Right renal pelvis (tissue), 4 donors: ENCODE measurements at places on chromosomes 7 and 10. TPM values are rescaled to one million over a fixed set of nuclear protein-coding genes. Genes with fewer than 3 reads are reported as not detected.

- DNase-seq = peak; percentile 70
These were observed at the start of gene CALD1 for GRCh38 chr7:134778941-134779740. Gene CALD1, plus strand, starts transcription at chr7:134779634. Its CDS starts 88,100 bp downstream, at chr7:134867734.

DENND2A gene
- polyA plus RNA-seq = 40.3 TPM

- DNase-seq = no peak
These were observed 13.7 kb upstream of the ANKRD22 start for GRCh38 chr10:88865281-88865876.

C10orf95 gene
- 1.0 TPM for polyA plus RNA-seq

GRCh38 chr10:54854389-54854788 lies 53.4 kb upstream of the PCDH15 start:
- no peak for DNase-seq

GRCh38 chr10:128630787-128631252 lies 504.6 kb upstream of the MKI67 start:
- no peak for DNase-seq

DNA sequence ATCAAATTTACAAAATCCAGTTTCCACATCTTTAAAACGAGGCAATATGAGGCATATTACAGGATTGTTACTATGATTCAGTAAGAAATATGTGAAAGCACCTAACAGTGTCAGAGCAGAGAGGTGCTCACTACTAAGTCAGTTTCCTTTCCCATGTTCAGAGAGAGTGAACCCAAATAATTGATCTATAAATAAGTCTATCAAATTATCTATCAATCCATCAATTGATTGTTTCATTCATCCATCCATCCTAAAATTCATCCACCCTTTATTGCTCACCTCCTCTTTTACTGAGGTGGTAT lies 340.8 kb downstream of the SUGCT start:
- DNase-seq = no peak

GRCh38 chr7:44650772-44651171 lies 44.3 kb downstream of the OGDH start:
- DNase-seq = no peak

PODXL gene
- 816 TPM for polyA plus RNA-seq

DNA sequence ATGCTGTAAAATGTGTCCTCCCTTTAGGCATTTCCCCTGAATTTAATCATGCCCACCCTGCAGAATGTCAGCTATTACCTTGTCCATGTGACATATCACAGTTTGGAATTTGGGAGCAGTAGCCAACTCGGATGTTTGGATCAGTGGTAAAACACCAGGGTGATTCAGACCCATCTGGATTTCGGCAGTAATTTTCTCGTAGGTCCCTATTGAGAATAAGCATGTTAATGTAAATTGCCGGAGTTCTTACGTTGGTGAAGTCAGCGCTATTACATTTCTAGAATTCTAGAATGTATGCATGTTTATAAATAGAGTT lies 44.1 kb downstream of the HGF start:
- no peak for DNase-seq

- DNase-seq = no peak
These were observed 807.1 kb upstream of the KCND2 start for GRCh38 chr7:119465798-119466305.

DNA sequence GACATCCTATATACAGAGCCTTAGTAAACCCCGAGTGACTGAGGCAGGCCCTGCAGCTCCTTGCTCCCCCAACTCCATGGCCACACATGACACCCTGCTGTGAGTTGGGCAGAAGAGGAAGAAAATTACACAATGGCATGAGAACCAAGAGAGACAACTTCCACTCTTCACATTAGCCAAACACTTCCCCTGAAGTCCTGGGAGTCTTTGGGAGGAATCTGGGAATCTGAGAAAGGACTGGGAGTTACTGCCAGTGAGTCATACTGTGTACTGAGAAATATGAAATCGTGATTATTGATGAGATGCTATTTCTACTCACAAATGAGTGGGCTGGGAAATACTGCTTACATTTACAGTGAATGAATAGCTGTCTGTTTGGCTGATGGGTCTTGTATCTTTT lies 116.6 kb downstream of the SPAG6 start:
- no peak for DNase-seq

DNA sequence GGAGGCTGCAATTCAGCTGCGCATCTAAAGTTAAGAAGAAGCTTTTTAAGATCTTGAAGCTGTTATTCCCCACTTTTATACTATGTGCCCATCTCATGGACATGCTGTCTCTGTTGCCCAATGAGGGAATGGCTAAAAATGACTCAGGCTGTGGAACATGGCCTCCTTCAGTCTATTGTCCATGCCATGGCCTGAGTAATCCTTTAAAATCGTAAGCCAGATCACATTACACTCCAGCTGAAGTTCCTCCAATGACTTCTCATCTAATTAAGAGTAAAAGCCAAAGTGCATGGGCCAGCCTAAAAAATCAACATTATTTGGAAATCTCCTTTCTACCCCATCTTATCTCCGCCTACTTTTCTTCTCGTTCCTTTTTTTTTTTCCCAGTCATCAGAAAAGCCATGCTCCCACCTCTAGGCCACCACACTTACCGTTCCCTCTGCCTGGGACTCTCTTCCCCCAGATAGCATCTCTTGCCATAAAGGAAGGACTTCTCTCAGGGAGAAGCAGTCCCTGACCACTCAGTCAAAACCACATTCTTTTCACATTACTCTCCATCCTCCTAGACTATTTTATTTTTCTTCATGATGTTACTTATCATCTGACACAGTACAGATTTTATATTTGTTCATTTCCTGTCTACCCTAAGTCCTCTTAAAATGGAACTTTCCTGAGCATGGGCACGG lies 337.4 kb downstream of the PRPF18 start:
- DNase-seq = no peak

- no peak for DNase-seq
These were observed 7.0 kb downstream of the FAM53B start for GRCh38 chr10:124737221-124737620.

- DNase-seq = no peak
These were observed 9.0 kb downstream of the GUSB start for GRCh38 chr7:65972976-65973375.
